ENCODE measurements at places on chromosomes 11 and 22.
A peak's percentile ranks its signal among the peaks of the same experiment; 100 is the strongest.

GRCh38 chr11:6531267-6531752 lies 34.2 kb downstream of the DNHD1 start:
- peak; percentile 57 for DNase-seq

DNA sequence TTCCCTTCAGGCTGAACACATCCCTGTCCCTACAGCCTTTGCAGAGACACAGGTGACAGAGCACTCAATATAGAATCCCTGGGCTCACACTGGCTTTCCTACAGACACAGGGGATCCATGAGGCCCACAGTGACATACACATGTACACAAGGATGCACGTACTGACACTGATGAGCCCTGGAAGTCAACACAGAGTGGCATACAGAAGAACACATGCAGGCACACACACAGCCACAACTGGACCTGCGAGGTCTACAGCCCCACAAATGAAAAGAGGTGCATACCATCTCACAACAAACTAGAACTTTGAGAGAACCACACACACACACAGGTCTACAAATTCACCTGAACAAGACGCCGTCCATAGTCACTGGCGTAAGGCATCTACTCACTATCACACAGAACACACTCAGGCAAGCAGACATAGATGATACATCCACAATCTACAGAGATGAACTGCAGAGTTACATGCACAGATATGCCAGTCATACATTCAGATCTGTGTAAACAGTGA lies 3.5 kb upstream of the ZNF74 start:
- DNase-seq: no peak

DNA sequence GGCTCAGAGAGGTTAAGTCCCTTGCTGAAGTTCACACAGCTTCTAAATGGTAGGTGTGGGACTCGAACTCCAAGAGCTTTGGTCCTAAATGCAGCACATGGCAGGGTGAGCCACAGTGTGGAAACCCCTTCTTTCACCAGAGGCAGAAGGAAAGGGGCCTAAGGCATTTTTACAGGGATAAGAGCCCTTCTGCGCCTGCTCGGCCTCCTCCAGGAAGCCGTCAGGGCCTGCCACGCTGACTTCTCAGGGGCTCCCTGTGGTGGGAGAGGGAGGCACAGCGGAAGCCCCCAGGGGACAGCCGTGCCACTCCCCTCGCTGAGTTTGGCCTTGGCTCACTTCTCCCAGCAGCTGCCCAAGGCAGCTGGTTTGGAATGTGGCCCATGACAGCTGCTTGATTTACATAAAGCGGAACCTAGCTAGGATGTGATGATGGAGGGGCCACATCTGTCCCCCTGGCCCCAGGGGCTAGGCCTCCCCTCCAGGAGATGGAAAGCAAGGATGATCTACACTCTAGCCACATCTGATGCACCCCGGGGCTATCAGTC lies 35.4 kb downstream of the CD82 start:
- DNase-seq: no peak

GRCh38 chr11:129209891-129210830 lies 18.0 kb upstream of the ARHGAP32 start:
- no peak for DNase-seq

GRCh38 chr11:94925422-94926270 lies 47.7 kb downstream of the CWC15 start:
- no peak for DNase-seq

DNA sequence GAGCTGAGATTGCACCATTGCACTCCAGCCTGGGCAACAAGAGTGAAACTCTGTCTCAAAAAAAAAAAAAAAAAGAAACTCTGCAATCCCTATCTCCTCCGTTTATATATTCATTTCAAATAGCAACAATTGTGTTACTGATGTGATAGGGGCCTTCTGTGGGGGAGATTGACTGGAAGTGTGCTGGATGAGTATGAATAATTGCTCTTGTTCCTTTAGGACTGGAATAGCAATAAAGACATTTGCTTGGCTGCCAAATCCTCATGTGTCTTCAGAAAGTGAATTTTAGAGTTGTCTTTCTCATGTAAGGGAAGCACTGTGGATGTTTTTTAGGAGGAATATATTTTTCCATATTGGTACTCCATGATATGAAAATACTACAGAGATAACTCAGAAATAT lies 21.1 kb upstream of the ME3 start:
- no peak for DNase-seq

DNA sequence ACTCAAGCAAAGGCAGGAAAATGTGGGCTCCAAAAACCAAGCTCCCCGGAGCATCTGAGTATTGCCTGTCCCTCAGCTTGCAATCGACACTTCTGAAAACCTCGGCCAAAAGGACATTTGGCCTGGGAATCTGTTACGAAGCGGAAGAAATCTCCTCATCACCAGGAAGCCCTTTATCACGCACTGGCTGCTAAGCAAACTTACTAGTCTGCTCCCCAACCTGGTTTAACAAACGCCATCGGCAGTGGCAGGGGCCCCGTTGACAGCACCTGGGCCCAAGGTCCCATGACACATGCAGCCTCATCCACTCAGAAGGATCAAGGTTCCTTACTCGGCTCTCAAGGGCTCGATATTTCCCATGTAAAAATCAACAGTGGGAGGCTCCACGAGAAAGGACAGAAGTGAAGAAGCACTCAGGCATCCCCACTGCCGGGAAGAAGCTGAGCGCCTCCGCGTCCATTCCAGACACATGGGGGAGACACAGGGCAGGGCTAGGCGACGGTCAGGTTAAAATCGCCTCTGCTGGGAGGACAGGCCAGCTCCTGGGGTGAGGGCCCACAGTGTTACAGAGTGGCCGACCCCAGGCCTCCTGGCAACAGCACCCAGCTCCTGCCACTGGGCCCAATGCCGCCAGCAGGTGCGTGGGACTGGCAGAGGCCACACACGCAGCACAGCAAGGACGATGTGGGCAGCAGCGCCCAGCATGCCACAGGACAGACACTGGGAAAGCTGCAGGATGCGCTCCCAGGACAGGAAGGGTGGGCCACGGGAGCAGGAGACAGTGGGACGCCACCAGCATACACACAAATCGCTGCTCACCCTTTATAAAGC lies 27.1 kb downstream of the BRD1 start:
- DNase-seq: no peak

- DNase-seq: no peak
These were observed 23.3 kb downstream of the ARHGEF17 start for GRCh38 chr11:73331138-73331916.

DNA sequence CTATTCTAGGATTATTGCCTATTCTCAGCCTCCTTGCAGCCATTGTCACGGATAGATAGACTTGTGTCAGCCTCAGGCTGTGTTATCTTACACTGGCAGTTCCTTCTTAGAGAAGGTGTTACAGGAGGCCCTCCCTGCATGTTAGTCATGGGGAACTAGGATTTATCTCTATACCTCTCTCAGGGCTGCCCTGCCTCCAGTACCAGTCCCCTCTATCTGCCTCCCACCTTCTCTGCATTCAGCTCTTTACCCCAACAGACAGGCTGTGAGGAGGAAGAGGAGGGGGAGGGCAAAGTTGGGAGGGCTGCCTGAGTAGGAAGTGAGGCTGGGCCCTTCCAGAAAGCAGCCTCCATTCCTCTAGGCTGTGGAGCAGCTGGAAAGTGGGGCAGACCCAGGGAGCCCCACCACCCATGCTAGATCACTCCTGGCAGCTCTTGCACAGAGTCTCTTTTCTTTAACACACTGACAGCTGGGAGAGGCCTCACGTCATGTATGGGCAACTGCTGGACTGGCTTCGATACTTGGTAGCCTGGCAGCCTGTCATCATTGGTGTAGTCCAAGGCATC lies 2.9 kb upstream of the IL18BP start:
- no peak for DNase-seq

GRCh38 chr22:40484906-40485669 lies 114.7 kb downstream of the SGSM3 start:
- no peak for DNase-seq

- no peak for DNase-seq
These were observed 1.2 kb downstream of the ACAD8 start for GRCh38 chr11:134254433-134255183.

DNA sequence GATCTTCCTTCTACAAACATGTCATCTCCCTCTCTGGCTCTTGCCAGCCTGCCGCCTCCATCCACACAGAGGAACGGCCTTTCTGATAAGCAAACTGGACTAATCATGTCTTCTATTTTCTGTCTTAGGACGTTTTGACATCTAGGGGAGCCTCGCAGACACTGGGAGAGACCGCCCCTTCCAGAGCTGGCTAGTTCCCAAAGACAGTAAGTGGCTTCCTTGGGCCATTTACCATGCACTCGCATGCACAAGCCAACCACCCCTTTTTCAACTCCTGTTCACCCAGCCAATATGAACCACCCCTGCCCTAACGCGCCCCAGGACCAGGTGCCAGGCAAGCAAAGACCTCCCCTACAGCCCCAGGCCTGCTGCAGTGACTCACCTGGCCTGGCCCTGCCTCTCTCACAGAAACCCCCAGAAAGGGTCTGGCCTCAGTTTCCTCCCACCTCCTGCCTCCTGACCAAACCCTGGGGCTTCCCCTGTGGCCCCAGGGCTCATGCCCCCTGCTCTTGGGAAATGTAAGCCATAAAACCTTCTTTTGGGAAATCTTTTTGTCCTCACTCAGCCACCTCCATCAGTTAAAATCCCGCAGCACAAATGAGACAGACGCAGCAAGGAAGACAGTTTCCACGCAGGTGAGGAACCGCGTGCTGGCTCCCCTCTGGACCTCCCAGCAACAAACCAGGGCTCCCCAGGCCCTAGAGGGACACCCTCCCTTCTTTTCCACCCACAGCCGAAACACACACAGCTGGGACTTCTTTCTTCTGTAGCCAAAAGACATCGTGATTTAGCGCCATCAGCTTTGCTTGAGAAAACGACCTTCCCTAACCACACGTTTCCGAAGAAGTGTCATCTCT lies 38.5 kb downstream of the SHANK2 start:
- DNase-seq: no peak

GRCh38 chr11:95674657-95675358 lies 114.8 kb downstream of the FAM76B start:
- DNase-seq: no peak

DNA sequence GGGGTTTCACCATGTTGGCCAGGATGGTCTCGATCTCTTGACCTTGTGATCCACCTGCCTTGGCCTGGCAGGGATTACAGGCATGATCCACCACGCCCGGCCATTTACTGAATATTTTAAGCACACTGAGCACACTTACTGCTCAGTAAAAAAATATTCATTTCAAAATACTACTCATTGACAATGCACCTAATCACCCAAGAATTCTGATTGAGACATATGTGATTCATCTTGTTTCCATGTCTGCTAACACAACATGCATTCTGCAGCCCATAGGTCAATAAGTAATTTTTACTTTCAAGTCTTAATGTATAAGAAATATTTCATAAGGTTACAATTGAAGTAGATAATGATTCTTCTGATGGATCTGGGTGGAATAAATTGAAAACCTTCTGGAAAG lies 4.2 kb upstream of the OR52J3 start:
- DNase-seq: no peak

DNA sequence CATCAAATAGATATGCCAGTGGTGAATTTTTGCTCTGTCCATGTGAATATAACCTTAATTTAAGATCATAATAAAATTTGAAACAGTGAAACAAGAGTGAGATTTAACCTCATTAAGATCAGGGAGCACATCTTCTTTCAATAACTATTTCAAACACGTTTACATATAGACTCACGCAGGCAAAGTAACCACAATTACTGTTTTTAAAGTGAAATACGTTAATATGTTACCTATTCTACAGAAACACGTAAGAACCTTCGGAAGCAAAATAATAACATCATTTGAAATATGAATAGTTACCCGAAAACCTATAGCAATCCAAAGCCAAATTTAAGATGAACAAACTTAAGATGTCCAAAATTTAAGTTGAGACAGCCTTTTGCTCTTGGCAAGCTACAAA lies 136.2 kb upstream of the ZC3H12C start:
- no peak for DNase-seq

DNA sequence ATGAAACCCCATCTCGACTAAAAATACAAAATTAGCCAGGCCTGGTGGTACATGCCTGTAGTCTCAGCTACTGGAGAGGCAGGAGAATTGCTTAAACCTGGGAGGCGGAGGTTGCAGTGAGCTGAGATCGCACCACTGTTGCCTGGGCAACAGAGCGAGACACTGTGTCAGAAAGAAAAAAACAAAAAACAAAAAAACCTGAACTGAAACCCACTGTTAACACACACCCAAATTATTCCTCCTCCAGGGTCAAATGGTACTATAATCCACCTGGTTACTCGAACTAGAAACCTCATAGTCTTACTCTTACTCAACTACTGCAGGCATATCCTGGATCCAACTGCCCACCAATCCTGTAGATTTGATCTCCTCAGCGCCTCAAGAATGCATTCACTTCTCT lies 35.5 kb downstream of the USP28 start:
- DNase-seq: no peak

DNA sequence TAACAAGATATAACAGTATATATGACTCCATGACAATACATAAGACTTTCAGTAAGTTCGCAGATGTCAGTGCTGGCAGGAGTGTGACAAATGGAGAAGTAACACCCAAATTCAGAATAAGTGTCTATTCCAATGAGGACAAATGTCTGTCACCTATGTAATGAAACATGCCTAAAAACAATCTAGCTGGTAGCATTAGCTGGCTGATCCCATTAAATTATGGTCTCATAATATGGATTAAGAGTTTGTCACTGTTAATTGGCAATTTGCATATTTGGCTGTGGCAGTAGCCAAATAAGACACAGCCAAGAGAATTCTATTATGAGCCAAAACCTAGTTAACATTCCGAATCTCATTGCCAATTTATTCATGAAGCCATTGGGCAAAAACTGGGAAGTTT lies 30.2 kb upstream of the CAVIN3 start:
- DNase-seq: no peak

DNA sequence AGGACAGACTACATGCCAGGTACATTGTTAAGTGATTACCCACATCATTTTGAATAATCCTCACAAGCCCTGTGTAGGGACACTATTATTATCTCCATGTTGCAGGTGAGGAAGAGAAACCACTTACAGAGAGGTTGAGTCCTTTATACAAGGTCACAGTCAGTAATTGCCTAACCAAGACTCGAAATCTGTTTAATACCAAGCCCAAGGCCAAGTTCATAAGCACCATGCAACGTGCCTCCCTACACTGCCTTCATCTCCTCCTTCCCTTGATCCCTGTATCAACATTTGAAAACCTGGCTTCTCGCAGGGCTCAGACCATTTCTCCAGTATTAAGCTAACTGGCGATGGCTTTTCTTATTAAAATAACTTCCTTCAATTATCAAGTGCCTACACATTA lies 41.7 kb upstream of the SEZ6L start:
- DNase-seq: no peak

GRCh38 chr22:48530666-48531065 lies 1297.0 kb downstream of the BRD1 start:
- DNase-seq: no peak

- DNase-seq: no peak
These were observed 18.8 kb downstream of the TBC1D22A start for GRCh38 chr22:46781291-46781690.

GRCh38 chr22:19847345-19847632 lies 7.4 kb downstream of the GNB1L start:
- DNase-seq: no peak
